Stimulated activated CD4-positive, alpha-beta T cell treated with anti-CD3 and anti-CD28 coated beads, TNF-alpha, amount 100 ng/mL, for 24 hours (primary cell): ENCODE measurements at places on chromosomes 11 and 22.
A peak's percentile ranks its signal among the peaks of the same experiment; 100 is the strongest.

GRCh38 chr11:44264438-44264749 lies 45.5 kb downstream of the ALX4 start:
- DNase-seq = no peak

DNA sequence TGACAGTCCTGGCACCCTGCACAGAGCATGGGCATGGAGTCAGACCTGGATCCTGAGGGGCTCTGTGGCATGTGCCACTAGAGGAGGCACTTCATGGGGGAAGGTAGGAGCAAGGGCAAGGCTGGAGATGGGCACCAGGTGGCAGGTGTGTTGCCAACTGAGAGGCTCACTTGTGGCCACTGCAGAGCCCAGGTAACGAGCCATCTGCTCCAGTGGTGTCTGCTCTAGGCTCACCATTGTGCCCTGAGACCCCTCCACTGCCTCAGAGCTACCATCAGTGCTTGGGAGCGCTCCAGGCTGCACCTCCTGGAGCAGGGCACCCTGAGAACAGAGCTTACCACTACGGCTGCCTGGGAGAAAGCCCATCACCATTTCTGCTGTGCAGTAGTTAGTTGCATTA lies 1.3 kb upstream of the ZDHHC8 start:
- DNase-seq = no peak

GRCh38 chr11:11966826-11967668 lies 41.4 kb downstream of the DKK3 start:
- DNase-seq = peak; percentile 35

GRCh38 chr11:10050561-10050960 lies 243.5 kb downstream of the SBF2 start:
- no peak for DNase-seq

GRCh38 chr11:1302461-1303125 lies 6.8 kb downstream of the TOLLIP start:
- DNase-seq = no peak

DNA sequence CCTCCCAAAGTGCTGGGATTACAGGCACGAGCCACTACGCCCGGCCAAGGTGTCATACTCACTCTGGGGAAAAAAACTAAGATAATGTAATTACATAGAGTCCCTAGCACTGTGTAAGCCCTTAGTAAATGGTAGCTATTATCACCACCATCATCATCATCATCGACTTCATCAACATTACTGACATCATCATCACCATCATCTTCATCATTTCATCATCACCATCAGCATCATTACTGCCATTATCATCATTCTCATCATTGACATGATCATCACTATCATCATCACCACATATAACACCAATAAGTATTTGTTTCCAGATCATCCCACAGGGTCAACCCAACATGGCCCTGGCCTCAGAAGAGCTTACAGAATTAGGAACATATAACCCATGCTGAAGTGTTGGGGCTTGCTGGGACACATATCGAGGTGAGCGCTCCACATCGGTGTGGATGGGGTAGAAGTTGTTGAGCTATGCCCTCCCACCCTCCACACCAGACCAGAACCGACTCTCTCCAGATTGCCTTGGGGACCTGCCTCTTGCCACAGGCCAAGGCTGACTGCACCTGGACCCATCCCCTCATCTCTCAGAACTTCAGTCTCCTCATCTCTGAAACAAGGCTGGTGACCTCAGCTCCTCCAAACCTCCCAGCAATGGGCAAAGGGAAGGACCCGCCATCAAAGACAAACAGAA lies 14.7 kb upstream of the CD5 start:
- no peak for DNase-seq

- DNase-seq = no peak
These were observed 19.1 kb upstream of the OOSP1 start for GRCh38 chr11:59918987-59919589.

DNA sequence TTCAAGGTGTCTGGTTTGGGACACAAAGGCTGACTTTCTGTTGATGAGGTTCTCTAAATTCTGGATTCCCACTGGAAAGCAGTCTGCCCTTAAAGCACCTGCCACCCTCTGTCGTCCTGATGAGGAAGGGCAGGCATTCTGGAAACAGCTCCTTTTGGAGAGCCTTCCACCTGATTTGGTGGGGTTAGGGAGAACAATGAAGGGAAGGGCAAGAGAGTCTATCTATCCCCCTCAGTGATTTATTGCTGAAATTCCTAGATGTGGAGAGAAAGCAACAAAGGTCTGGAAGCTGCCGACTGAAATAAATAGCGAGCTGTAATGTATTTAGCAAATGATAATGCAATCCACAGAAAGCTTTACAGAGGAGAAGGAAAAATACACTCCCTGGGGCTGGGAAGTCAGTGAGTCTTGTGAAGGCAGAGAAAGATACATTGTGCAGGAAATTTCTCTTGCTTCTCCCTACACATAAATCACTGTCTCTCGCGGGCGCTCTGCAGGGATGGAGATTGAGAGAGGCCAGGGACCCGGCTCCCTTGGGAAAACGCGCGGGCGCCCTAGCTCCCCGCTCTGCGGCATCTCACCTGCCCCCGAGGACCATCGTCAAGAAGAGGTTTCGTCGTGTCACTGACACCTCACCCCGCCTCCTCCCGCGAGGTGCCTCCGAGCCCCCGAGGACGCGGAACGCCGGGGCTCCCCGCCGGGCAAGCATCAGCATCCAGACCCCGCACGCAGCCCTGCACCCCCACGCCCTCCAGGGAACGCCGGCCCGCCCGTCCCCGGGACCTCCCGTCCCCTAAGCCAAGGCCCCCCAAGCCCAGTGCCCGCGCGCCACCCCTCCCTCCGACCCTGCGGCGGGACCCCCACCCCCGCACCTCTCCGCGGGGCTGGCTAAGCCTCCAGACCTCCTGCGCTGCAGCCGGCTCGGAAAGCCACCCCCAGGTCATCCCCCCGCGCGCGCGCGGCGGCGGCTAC lies 673 bp downstream of the CDON start:
- peak; percentile 15 for DNase-seq

DNA sequence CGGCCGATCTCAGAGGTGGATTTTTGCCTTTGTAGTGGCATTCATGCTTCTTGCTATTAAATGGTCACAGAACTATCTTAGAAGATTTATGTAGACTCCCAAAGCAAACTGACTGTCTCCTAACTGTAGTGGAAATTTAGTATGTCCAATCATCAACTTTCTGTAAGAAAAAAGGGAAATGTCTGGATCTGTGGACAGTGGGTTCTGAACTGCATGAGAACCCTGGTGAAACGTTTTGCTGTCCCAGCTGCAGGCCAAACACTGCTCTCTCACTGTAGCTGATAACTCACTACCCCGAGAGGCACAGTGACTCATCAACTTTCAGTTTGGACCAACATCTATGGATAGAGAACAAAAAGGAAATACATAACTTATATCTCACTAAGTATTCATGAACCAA lies 387.1 kb downstream of the SOX6 start:
- no peak for DNase-seq

DNA sequence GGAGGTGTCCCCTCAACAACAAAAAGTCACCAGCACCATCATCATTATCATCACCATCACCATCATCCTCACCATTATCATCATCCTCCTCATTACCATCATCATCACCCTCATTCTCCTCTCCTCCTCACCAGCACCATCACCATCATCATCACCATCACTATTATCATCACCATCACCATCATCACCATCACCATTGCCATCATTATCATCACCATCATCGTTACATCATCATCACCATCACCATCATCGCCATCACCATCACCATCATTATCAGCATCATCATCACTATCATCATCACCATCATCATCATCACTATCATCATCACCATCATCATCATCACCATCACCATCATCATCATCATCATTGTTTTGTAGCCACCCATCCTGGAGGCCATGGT lies 212.6 kb downstream of the MN1 start:
- no peak for DNase-seq

- DNase-seq = no peak
These were observed 17.1 kb upstream of the TFIP11 start for GRCh38 chr22:26529345-26529744.

DNA sequence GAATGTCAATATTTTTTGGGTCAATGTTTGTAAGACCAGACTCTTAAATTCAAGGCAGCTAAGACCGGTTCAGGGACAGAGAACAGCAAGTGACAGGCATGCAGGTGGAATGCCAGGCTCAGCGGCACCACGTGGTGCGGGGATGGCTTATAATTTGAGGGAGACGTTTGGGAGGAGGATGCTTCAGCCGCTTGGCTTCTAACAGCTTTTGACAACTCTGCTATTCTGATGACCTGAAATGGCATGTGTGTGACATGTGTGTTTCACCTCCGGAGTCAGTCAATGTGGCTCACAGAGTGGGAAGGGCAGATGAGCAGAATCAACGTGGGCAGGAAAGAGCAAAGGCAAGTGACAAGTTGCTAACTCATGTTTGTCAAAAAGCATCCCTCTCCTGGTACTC lies 228.3 kb downstream of the KIRREL3 start:
- DNase-seq = no peak

DNA sequence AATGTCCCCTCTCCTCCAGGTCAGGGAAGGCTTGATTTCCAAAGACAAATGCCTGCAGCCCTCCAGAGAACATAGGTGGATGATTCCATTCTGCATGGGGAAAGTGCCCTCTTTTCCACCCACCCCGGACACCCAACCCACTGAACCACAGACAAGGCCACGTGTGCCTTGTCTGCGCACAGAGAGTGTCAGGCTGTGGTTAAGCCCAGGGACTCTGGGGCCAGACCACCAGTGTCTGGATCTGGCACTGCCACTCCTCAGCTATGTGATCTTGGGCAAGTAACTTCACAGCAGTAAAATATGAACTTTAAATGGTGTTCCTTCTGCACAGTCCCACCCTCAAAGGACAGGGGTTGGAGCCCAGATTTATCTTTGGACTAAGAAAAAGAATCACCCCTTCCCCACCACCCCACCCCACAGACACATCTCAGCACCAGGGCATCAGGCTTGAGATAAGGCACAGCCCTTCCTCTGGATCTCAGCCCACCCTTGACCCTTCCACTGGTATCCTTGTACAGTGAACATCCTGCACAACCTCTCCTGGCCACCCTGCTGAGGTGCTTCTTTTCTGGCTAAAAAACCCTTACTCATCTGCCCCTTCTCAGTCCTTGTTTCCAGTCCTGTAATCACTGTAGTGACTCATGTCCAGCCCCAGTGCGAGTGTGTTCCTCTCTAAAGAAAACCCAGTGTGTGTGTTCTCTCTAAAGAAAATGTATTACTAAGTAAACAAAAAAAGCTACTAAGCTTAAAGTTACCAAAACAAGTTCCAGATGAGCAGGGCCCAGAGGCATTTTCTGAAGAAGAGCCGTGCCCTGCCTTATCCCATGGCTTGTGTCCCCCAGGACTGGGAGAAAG lies 1.9 kb upstream of the PTGDR2 start:
- no peak for DNase-seq

DNA sequence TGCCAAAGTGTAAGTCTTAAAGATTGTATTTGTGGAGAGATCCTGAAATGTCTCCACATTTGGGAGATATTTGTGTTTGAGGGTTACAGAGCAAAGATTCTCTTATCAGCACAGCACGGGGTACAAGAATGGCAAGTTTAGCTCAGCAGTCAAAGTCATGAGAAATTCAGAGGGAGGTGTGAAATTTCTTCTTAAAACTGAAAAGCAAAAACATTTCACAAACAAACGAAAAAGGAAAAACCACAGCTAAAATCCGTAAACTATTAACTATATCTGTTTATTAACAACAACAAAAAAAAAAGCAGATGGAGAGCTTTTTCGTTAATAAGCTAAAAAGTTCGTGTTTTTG lies 40.9 kb upstream of the ETS1 start:
- no peak for DNase-seq

DNA sequence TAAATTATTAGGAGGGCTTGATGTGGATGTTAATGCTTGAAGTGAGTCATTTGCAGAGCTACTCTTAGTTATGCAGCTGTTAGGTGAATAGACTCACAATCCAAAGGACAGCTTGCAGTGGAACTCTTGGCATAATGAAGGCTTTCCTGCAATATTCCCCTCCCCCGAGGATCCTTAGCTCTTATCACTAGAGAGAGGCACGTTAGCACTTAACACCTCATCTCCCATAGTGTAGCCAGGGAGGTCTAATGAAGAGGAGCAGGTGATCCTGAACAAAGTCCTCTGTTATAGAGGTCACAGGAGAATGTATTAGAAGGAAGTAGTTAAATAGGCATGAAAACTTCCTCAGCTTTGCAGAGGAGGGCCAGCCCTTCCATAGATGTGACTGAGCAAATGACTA lies 919.2 kb upstream of the FAT3 start:
- no peak for DNase-seq

DNA sequence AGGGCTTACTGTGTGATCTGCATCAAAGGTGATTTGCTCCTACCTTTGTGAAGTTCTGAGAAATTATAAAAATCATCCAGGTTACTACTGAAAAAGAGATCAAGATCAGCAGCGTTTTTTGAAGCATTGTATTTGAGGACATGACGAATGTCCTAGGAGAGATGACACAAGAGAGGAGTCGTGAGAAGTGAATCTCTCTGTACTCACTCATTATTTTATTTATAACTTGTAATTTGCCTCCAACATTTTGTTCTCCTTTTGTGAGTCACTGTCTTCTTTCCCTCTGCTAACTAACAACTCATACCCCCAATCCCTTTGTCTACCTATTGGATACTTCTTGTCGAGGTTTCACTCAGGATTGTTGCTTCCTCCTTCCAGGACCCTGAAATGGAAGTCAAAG lies 8.6 kb downstream of the NXPE1 start:
- no peak for DNase-seq

GRCh38 chr22:36921309-36922104 lies 8.1 kb downstream of the CSF2RB start:
- DNase-seq = no peak

DNA sequence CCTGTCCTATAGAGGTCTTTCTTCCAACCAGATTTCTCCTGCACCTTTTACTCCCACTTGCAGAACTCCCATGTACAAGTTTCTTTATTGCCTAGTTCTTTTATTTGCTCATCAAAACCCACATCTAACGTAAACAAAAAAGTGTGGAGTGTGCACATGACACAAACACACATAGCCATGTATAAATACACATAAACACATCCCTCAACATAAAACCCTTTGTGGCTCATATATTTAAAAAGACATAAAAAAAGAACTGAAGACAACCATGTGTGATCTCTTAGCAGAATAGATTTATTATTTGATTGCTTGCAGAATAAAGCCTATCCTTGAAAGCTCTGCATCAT lies 1.7 kb downstream of the HBG2 start:
- no peak for DNase-seq

DNA sequence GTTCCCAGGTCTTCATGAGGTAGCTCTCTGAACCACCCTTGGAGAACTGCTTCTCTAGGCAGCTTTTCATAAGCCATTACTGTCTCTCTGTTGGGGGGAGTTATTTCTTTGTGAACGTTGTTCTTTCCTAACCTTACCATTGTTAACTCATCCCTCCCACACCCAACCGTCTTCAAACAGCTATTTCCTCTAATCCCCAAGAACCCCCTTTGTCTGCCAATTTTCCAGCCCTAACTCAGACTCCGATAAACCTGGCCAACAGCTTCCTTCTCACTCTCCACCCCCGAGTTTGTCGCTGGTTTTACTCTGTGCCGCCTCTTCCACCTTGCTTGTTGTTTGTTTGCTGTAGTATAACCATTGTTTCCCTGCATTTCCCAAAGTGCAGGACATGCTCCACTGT lies 131.5 kb downstream of the CCDC34 start:
- no peak for DNase-seq
